MG63 (cell line): ENCODE measurements at places on chromosomes 1 and 21. TPM values are rescaled to one million over a fixed set of nuclear protein-coding genes. Genes with fewer than 3 reads are reported as not detected.

The ZMPSTE24 gene
- 36.7 and 52.8 TPM in 2 replicates for total RNA-seq

The CFAP298 gene
- total RNA-seq: 65.4 and 92.8 TPM in 2 replicates

The VTCN1 gene
- total RNA-seq: 0.82 TPM in 1 of 2 replicates, not detected in the other

The MIXL1 gene
- total RNA-seq: not detected in 2 replicates

The MSH4 gene
- not detected in 2 replicates for total RNA-seq

The SYT11 gene
- total RNA-seq: 47.9 and 48.6 TPM in 2 replicates

The GBP6 gene
- not detected in 2 replicates for total RNA-seq

The REG4 gene
- not detected in 2 replicates for total RNA-seq

The CYYR1 gene
- total RNA-seq: not detected in 2 replicates

The CYP4A11 gene
- not detected in 2 replicates for total RNA-seq

The WNT3A gene
- total RNA-seq: 0.52 TPM in 1 of 2 replicates, not detected in the other

The ELOA gene
- total RNA-seq: 32.8 and 35.6 TPM in 2 replicates

The C1orf53 gene
- total RNA-seq: 7.6 and 12.6 TPM in 2 replicates

The CLCA1 gene
- not detected in 2 replicates for total RNA-seq

The NUDT4B gene
- total RNA-seq: 27.1 and 60.8 TPM in 2 replicates

The RHD gene
- not detected in 2 replicates for total RNA-seq

The FALEC gene
- total RNA-seq: not detected in 2 replicates

The DIRAS3 gene
- not detected in 2 replicates for total RNA-seq

The HES2 gene
- total RNA-seq: 0.59 TPM in 1 of 2 replicates, not detected in the other

The CFHR2 gene
- total RNA-seq: not detected in 2 replicates

The ANKRD65 gene
- total RNA-seq: not detected in 2 replicates

The TEDDM1 gene
- total RNA-seq: not detected in 2 replicates
